ENCODE measurements at places on chromosomes 12 and 14.

GRCh38 chr12:11730299-11731041, 81.0 kb downstream of the ETV6 start:
- no peak for DNase-seq

GRCh38 chr12:31612819-31613218, 21.9 kb upstream of the DENND5B start:
- DNase-seq = no peak

DNA sequence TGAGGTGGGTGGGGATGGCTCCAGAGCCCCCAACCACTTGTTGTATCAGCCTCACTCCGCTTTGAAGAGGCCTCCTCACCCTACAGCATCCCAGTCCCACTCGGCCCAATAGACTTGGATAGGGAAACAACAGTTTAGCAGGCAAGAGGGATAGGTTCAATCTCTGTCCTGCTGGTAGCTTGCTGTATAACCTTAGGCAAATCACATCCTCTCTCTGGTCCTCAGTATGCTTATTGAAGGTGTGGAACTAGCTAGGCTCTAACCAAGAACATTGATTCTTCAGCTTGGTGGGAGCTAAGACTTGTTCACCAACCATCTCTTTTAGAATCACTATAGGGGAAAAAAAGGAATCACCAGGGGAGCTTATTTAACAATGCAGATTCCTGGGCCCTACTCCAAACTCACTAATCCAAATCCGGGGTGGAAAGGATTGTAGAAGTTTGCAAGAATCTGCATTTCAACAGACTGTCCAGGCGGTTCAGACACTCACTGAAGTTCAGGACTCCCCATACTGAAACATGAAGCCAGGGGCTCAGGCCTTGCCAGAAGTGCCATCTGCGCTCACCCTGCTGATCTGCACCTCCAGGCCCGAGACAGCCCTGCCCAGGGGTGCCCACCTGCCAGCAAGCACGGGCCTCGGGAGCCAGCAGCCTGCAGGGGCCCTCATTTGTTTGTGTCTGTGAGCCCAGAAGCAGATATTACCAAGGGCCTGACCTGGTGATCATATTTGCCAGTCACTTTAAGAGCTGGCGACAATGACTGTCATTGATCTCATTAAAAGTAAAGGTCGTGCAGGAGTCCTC, 113.0 kb downstream of the ADCK1 start:
- no peak for DNase-seq

GRCh38 chr14:102196039-102196901, 56.6 kb downstream of the WDR20 start:
- DNase-seq = no peak

DNA sequence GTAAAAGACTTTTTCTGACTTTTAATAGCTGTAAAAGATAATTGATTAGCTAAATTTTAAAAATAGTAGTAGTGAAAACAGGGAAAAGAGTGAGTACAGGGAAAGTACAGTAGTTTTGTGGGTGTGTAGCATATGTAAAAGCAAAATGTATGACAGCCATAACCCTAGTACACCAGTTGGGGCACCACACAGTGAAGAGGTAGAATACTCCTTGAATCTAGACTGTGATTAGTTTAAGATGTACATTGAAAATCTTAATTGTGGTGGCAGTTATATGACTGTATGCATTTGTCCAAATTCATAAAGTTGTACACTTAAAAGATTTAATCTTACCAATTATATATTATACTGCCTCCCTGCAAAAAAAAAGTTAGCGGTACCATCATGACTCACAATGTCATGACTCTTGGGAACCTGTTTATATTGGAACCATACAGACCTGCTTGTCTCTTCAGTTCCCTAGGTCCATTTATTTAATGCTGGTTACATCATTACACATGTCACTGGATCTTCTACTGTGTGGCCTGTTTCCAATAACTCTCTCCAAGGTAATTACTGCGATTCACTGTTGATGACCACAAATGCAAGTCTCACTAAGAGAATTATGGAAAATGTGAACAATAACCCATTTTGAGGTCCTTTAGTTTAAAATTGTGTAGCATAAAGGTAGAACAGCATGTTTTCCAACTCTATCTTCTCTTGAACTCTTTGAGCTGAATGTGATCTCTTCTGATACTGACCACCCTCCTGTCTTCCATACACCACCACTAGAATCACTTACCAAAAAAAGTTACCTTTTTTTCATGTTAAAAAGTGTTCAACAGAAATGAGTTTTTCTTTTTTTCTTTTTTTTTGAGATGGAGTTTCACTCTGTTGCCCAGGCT, 264.2 kb upstream of the AMIGO2 start:
- DNase-seq = no peak

- DNase-seq = no peak
These were observed 493.1 kb downstream of the BCAT1 start for GRCh38 chr12:24455811-24456210.

DNA sequence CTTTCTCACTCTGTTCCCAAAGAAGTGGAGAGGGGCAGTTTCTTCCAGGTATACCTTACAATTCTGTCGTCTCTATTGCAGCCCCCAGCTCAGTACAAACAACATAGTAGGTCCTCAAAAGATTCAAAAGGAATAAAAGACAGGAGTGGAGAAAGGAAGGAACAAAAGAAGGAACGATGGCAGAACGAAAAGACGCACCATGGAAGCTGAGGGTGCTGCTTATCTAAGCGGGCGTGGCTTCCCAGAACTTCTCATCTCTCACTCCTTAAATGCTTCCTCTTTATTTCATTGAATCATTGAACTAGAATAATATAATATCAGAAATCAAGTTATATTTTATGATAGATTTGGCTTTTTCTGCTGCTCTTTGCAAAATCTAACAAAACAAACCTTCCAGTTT, 13.7 kb upstream of the LTA4H start:
- no peak for DNase-seq

- peak; percentile 23 for DNase-seq
These were observed 4.4 kb downstream of the REM2 start for GRCh38 chr14:22887260-22887989.

- DNase-seq = no peak
These were observed 33.3 kb downstream of the ERG28 start for GRCh38 chr14:75627406-75627805.

DNA sequence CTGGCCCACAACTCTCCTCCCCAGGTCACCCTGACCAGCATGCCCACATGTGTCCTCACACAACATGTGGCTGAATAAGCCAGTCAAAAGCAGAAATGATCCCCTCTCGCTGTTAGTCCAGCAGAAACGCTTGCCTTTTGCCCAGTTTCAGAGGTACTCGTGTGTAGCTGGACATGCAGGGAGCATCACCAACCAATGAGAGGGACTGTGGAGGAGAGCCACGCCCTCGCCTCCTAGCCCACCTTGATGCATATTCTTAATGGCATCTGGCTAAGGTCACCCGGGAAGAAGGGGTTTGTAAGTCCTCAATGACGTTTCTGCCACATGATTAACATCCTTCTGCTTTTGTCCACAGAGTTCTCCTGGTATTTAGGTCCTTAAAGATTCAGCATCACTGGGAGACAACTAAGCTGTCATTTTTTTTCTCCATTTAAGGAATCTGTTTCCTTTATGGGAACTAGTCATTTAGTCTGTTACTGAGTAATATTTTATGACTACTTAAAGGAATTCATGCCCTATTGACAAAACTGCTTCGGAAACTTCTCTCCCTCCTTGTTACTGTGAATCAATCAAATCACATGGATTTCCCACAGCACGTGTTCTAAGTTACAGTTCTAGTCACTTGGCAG, 134.0 kb downstream of the GCH1 start:
- no peak for DNase-seq

DNA sequence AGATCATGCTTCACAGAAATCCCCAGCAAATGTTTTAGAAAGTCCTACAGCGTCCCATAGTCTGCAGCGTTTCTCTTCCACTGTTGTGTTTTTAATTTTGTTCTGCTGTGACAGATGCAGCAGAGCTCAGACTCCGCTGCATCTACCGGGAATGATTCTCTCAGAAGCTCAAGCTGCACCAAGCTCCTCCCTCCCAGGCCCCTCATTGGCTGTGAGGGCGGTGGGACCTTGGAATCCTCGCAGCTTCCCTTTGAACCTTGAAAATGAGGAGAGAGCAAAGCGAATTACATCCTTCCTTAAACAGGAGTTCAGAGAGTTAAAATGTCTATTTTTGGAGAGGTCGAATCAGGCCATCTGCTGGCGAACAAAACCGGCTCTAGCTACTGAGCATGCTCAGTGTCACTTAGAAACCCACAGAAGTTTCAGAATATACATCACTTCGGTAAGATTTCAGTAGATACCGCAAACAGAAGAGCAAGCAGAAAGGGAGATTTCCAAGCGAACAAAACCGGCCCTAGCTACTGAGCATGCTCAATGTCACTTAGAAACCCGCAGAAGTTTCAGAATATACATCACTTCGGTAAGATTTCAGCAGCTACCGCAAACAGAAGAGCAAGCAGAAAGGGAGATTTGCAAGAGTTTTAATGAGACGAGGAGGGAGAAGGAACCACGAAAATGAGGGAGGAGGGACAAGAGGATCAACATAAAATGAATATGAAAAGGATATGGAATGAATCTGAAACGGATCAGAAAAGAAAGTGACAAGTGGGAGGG, at the start of gene ABCD2:
Gene ABCD2, minus strand, starts transcription at position 144 of the 774 bp plus-strand sequence. CDS start 188 bp downstream, outside the sequence.
- DNase-seq = peak; percentile 82

DNA sequence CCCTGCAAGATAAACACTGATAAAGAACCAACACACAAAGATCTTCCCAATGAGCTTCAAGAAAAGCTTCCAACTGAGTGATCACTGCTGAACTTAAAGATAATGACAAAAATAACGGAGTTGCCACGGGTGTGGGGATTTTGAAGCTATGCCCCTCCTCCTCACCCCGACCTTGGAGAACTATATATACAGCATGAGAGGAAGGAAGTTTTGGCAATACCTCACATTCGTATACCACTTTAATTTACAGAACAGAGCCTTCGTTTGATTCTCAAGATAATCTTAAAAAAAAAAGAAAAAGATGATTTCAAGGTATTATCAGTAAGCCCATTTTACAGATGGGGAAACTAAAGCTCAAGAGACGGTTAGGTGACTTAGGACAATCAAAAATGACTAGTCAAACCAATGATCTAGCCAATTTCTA, 715 bp downstream of the NEK9 start:
- DNase-seq = no peak

DNA sequence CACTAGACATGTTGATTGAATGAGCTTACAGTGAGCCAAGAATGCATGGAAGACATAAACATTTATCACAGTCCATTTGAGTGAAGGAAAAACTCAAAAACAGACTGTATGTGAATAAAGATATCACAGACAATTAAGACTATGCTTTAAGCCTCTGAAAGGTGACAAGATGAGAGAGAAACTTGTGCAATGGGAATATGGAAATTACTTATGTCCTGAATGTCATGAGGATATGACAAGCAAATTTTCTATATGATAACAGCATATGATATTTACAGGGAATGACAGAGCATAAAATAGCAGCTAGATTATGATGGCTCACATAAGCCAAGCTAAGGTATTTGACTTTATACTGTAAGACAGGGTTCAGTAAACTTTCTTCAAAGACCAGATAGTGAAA, 1153.1 kb upstream of the USP15 start:
- DNase-seq = no peak

GRCh38 chr14:52262600-52262999, 4.9 kb upstream of the PTGDR start:
- no peak for DNase-seq

DNA sequence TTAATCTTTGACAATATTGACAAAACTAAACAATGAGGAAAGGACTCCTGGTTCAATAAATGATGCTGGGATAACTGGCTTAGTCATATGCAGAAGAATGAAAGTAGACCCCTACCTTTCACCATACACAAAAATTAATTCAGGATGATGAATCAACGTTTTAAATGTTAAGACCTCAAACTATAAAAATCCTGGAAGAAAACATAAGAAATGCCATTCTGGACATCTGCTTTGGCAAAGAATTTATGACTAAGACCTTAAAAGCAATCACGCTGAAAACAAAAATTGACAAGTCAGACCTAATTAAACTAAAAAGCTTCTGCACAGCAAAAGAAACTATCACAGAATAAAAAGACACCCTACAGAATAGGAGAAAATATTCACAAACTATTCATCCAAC, 97.4 kb downstream of the LMNTD1 start:
- DNase-seq = no peak

DNA sequence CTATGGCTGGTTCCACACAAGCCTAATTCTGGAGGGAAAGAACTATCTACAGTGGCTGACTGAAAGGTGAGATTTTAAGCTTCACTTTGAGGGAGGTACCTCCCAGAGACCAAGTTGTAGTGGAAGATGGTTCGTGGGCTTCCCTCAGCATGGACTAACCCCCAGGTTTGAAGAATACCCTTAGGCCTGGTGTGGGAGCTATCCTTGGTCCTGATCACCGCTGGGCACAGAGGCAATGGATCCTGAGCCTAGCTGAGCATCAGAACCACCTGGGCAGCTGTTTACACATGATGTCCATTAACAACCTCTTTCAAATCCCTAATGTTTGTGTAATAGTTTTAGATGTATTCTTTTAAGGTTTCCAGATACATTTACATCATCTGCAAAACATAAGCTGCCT, 10.3 kb downstream of the DAO start:
- DNase-seq = no peak
